Lower leg skin (tissue), 4 donors: ENCODE measurements at places on chromosomes 16 and 17.

GRCh38 chr17:78534492-78535272, 42.5 kb downstream of the DNAH17 start:
- DNase-seq: no peak

GRCh38 chr16:62870554-62870953, 834.3 kb upstream of the CDH8 start:
- DNase-seq: no peak

DNA sequence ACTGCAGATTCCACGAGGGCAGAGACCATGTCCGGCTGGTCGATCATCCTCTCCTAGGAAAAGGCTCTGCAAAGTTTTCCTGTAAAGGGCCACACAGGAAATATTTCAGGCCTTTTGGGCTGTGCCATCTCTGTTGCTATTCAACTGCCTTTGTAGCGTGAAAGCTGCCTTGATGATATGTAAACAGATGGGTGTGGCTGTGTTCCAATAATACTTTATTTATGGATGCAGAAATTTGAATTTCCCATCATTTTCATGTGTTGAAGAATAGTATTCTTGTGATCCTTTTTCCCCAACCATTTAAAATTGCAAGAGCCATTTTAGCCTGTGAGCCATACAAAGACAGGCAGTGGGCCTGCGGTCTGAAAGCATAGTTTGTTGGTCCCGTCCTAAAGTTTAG, 950.7 kb upstream of the RBFOX1 start:
- no peak for DNase-seq

DNA sequence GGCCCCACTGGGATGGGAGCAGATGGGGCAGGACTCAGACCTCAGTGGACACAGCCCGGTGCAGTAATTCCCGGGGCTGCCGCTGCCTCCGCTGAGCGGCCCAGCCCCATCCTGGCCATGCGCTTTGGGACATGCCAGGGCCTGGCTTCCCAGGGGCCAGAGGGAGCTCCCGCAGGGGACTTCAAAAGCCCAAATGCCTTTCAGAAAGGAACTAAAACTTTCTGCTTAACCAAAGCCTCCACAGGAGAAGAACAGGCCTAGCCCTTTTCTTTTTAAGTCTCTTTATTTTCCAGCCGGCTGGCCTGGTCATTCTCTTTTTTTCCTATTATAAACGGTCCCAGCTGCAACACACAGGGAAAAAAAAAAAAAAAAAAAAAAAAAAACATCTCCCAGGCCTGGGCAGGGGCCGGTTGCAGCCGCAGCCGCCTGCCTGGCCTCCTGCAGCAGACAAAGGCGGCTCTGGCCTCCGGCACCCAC, 10.7 kb upstream of the ZNF423 start:
- DNase-seq: no peak

DNA sequence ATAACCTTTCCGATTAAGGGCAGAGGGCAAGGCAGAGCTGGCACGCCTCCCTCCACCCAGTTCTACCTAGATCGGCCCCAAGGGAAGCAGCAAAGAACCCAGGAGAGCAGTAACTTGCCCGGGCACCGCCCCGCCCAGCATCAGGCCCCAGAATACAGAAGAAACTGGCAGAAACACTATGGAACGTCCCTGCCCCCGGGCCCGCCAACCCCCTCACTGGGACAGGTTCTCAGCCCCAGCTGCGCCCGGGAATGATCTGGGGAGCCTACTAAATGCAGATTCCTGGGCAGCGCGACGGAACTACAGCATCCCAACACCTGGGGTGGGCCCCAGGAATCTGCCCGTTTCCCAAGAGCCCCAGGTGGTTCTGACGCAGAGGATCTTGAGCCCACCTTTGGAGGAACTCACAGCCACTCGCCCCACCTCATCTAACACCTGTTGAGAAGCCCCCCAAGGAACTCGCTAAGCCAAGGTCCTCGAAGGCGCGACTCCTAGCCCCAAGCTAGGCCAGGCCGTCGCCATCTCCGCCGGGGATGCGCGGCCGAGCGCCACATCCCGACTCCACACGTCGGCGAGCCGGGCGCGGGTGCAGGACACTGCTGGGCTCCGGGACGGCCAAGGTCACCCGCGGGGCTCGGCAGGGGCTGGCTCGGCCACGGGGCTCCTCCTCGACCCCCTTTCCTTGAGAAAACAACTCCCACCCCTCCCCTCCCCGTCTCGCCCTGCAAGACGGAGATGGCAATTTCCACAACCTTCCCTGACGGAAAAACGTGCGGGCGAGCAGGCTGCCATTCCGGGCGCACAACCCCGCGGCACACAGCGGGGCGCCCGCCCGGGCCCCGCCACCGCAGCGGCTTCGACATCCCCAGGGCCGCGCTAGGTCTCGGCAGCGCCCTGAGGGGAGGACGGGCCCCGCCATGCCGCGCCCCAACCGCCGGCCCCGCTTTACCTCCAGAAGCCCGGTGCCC, 913 bp downstream of the CDIP1 start:
- DNase-seq: peak; percentile 35

GRCh38 chr17:1211287-1211686, 31.5 kb upstream of the ABR start:
- DNase-seq: no peak

DNA sequence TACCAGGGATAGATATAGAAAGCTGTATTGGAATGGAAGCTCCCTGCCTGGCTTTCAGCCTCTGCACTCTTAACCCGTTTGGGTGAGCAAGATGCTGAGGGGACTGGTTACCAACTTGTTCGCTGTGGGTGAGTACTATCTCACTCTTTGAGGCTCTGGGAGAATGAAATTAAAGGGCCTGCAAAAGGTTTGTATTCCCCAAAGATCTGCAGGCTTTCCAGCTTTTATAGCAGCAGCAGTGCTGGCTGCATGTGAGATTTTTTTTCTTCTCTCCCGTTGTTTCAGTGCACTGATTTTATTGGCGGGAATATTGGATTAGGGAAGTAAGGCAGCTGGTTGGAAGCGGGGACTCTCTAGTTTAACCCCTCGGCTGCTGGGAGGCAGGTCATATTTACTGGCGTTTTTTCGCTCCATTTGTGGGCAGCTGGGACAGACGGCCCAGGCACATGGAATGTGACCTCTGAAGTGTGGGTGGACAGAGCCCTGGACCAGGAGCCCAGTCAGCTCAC, 30.9 kb downstream of the C17orf75 start:
- no peak for DNase-seq

- no peak for DNase-seq
Observed at GRCh38 chr17:79843474-79843815, 4.2 kb upstream of the CBX4 start.

DNA sequence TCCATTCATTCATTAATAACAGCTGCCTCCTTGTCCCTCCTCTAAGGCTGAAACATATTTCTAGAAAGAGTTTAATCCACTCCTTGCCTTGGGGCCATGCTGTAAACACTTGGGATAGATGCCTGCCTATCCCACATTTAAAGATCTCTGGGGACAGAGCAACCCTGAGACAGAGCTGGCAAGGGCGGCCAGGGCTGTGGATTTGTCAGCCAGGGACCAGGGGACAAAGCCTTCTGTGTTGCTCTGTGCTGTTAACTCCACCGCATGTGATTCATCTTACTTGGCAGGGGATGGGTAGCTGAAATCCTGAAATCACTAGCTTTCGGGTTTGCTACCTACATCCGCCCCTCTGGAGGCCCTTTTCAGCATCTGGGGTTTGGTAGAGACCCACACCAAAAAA, 392.9 kb downstream of the SLC39A11 start:
- DNase-seq: no peak

GRCh38 chr17:50161023-50161910, 4.5 kb upstream of the SGCA start:
- peak; percentile 99 for DNase-seq

GRCh38 chr17:15915961-15916360, 29.0 kb upstream of the ADORA2B start:
- peak; percentile 54 for DNase-seq

DNA sequence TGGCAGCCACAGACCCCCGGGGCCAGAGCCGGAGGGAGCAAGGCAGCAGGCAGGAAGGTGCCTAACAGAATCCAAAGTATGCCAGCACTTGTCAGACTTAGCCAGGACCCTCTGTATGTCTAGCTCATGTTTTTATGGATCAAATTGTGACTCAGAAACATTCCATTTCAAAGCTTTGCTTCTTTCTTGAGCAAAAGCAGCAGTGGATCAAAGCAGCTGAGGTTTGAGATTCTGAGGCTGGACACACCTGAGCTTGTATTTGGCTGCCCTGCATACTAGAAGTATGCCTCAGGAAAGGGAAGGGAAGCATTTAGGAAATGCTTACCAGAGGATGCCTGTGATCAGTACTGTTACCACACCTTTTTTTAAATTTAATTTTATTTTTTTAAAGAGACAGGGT, 5.7 kb upstream of the MYO1C start:
- no peak for DNase-seq

GRCh38 chr16:10121491-10121890, 60.7 kb downstream of the GRIN2A start:
- no peak for DNase-seq

DNA sequence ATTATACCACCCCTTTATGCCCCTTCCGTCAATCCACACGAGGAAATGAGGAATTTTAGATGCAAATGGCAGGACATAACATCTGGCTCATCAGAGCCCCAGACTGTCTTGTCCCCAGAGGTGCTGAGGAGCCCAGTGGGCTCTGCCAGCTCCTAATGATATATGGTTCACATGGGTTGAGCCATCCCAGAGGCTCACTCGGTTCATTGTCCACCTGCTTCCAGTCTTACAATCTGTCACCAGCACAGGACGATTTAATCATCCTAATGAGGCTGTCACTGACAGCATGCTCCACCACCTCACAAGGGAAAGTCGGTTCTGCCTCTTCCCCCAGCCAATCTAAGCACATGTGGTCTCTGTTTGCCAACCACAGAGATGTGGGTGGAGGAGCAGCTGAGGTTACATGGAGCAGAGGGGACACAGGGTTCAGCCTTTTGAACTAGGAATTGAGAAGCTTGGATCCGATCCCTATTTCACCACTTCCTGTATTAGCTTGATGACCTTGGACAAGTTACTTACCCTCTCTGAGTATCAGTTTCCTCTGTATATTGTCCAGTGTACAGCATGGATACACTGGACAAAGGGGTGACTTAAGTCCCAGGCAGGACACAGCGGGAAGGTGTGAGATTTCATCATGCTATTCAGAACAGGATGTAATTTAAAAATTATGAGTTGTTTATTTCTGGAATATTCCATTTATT, 27.0 kb upstream of the DHX8 start:
- DNase-seq: no peak

DNA sequence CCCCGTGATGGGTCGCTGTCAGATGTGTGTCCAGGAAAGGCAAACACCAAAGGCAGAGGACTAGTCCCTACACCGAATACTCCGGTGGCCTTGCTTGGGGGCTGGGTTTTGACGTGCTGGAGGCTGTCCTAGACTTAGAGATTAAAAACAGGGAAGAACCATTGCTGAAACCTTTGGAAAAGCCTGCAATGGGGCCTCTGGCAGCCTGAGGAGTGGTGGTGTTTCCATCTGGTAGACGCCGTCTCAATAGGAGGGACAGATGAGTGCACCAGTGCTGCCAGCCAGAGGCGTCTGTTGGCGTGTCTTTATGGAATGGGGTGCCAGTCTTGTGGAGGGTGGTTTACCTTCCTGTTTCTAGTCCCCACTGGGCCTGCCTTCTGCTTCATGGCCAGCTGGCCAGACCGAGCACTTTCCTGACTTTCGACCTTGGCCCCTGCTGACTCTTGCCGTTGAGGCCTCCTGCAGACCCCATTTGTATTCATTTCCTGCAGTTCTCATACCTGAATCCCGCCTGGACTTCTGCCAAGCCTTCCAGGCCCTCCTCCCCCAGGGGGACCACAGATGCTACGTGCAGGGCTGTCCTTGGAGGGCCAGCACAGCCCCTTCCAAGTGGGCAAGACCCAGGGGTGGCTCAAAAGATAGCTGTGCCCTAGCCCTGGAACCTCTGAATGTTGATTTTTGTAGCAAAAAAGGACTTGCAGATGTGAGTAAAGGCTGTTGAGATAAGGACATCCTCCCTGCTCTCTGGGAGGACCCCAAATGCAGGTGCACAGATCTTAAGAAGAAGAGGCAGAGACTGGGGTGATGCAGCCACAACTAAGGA, 1.9 kb upstream of the DNASE1 start:
- no peak for DNase-seq

GRCh38 chr17:76083536-76084182, 4.7 kb downstream of the ZACN start:
- DNase-seq: no peak

DNA sequence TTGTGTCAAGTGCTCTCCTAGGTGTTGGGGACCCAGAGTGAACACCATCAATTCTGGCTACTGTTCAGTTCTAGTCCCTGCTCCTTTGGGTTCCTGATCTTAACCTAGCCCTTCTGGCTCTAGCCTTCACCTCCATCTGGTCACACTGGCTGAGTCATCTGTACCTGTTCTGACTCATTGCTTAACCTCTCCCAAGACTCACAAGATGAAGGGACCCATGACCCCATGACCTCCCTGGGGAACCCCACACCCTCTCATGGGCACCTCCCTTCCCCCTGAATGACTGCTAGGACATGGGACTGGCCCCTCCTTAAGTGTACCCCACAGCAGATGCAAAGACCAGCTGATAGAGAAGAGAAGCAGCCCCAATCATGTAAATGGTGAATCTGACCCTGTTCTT, 345.8 kb upstream of the CDH5 start:
- no peak for DNase-seq

DNA sequence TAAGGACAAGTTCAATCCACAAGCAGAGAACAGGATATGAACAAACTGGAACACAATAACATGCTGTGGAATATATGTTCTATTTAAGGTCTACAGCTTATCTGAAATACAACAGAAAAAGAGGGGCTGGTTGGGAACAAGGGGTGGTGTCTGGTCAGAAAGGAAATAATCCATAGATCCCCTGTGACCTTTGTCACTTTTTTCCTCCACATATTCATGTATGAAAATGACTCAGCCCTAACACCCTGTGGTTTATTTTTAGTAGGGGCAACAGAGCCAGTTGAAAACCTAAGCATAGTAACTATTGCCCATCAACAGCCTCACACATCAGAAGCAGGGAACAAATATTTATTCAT, 12.3 kb upstream of the SPAG9 start:
- no peak for DNase-seq

GRCh38 chr16:3948378-3948995, 68.0 kb upstream of the CREBBP start:
- no peak for DNase-seq

DNA sequence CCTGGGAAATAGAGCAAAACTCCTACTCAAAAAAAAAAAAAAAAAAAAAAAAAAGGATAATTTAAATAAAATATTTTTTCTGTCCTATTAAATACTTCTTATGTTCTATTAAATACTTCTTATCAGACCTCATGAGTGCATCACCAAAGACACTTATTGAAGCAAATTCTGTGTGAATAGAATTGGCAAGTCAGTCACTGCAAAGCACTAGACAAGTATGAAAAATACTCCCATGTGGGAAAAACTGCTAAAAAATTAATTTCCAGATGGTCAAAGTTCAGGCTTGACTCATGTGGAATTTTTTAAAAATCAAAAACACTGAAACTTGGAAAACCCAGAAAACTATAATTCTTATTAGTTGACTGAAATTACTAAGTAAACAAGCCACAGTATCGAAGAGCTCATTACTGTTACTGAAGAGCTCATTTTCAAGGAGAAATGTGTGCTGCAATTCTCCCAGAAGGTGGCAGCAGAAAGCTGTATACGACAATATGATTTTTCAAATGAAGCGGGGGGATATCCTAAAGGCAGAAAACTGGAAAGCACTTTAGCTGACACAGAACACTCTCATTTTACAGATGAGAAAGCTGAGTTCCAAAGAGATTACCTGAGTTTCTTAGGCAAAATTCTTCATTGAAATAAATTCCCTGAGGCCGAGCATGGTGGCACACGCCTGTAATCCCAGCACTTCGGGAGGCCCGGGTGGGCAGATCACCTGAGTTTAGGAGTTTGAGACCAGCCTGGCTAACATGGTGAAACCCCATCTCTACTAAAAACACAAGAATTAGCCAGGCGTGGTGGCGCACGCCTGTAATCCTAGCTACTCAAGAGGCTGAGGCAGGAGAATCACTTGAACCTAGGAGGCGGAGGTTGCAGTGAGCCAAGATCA, 15.9 kb upstream of the FBXO47 start:
- DNase-seq: no peak
